ENCODE measurements at places on chromosomes 2 and 18.

DNA sequence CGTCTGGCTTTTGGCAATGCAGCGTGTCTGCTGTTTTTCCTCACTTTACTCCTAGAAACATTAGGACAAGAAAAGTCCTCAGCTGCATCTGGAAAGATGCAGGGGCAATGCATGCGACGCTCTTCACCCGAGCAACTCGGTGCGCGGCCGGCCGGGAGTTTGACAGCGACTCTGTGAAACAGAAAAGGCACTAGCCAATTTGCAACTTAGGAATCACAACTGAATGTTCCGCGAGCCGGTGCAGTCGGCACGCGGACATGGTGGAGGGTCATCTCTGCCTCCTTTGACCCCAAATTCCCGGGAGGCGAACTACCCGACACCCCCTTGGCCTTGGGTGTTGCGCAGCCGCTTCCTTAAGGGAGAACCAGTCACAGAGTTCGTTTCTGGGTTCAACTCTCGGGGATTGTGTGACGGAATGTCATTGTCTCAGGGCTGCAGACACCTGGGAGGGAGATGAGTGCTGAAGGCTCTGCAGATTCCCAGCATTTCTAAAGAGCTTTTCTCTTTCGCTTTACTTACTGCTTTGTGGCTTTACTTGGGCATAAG is 9.8 kb downstream of the NR4A2 start:
- no peak for DNase-seq

DNA sequence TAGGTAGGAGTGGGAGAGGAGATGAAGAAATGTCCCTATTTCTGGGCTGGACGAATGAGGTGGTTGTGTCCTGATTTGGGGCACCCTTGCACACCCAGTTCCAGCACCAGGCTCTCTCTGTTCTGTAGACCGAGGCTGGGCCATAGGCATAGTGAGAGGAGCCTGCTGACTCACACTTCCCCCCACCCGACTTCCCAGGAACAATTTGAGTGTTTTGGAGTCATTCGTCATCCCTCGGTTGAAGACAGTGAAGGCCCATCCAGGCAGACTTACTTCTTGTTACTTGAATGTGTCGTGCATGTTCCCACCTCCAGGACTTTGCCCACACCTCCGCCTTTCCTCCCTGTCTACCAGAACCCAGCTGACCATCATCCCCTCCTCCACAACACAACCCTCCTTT is 179.1 kb downstream of the HAUS1 start:
- no peak for DNase-seq

DNA sequence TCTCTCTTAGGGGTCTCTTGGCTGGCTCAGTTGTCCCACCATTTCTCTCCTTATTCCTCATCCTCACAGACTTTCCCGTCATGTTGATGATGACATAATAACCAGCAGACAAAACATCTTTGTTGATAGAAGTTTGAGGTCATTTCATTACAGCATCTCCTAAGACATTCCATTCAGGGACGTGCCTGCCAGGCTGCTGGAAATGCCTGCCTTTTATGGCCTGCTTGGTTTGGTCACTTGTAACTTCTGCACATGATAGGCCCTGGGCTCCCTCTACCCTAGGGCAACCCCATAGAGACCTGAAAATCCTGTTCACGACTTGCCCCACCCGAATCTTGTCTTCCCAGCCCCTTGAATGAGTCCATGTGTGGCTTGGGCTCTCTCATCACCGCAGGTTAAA is 81.7 kb downstream of the SDC1 start:
- no peak for DNase-seq

- no peak for DNase-seq
Observed at GRCh38 chr2:238119756-238120462, 18.6 kb upstream of the KLHL30 start.

- DNase-seq, result peak; percentile 13
Observed at GRCh38 chr18:77207540-77207939, 42.1 kb upstream of the GALR1 start.

- no peak for DNase-seq
Observed at GRCh38 chr2:195909926-195910325, 158.7 kb downstream of the DNAH7 start.

Measured in activated T-helper 1 cell treated with Interleukin-2 at 50 U/mL for 16 hours (primary cell).